ENCODE measurements at places on chromosomes 2 and 18.

- no peak for DNase-seq
Measured at GRCh38 chr2:145759228-145759915, 1239.5 kb upstream of the ZEB2 start.

GRCh38 chr18:74454279-74454751, 2.8 kb downstream of the DIPK1C start:
- DNase-seq, result no peak

GRCh38 chr2:147999126-147999525, 21.4 kb downstream of the ORC4 start:
- DNase-seq, result no peak

DNA sequence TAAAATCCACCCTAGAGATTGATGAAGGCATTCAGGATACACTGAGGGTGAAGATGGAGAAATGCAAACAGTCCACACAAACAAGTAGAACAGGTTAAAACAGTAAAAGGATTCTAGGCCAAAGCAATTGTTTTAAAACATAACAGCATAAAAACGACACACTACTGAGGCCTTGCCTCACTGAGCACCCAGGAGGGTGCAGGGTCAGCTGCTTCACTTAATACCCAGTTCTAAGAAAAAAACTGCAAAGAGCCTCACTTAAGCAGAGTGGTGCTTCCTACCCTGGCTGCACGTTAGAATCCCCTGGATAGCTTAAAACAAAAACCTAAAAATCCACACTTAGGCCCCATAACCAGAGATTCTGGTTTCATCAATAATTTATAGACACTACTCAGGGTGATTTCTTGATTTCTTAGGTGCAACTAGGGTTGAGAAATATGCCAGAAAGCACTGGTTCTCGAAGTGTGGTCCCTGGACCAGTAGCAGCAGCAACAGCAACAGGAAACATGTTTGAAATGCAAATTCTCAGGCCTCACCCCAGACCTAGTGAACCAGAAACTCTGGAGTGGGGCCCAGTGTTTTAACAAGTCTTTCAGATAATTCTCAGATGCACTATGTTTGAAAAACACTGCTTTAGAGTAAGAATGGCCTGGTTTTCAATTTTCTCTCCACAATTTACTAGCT, 279.1 kb downstream of the ZEB2 start:
- no peak for DNase-seq

DNA sequence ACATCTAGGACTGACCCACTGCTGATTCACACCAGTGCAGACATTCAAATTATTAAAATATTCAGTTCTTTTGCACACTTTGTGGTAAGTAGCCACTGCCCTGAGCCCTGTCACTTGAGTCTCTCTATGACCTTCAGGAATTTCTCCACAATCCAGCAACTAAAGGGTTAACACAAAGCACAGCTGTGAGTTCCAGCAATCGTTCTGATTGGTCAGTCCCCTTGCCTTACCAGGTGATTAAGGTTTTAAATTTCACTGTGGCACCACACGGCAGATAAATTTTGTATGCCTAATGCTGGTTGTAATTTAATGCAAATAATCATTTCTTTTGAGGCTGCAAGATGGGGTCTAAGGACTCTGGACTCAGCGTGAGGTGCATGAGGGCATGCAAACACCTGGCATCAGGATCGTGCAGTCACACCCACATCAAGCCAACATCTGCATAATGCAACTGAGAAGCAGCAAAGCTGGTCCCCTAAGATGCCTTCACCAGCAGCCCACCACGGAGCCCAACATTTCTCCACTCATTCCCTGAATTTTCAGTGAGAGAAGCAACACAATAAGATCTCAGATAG, 36.6 kb downstream of the SLC14A1 start:
- DNase-seq, result no peak

- DNase-seq, result no peak
Measured at GRCh38 chr2:47521666-47522285, 118.8 kb downstream of the MSH2 start.

GRCh38 chr2:201260302-201260800, at the start of gene CASP8:
Gene CASP8 (plus strand): TSS chr2:201260536. CDS start chr2:201266487, 5,951 bp downstream.
- DNase-seq, result no peak

GRCh38 chr18:68056936-68057335, 540.4 kb upstream of the DSEL start:
- DNase-seq, result no peak

GRCh38 chr2:42339191-42339912, 21.7 kb downstream of the COX7A2L start:
- no peak for DNase-seq

DNA sequence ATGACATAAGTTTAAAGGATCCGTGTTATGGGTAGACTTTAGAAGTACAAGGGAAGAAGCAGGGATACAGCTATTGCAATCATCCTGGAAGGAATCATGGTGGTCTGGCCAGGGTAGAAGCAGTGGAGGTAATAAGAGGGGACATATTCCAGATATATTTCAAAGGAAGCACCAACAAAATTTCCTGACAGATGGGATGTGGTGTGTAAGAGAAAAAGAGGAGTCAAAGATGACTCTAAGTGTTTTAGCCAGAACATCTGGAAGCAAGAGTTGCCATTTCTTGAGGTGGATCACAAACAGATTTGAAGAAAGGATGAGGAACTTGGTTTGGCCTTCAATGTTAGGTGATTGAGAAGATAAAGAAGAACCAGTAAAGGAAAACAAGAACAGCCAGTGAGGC, 133.1 kb upstream of the CTAGE1 start:
- DNase-seq, result no peak

DNA sequence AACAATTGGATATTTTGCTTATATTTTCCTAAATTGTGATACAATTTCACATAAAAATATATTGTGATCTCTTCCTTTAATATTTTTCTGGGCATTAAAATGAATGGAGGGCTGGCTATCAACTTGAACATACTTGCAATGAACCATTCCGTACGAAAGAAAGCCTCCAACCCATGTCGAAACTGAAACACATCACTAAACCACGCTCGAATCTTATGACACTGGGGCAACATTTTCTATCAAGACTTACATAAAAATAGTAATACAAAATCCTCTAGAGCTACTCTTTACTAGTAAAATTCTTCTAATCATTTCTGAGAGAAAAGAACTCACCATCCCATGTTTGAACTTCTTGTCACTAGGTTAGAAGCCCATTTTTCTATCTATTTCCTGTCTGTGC, 132.8 kb upstream of the DOK6 start:
- no peak for DNase-seq

All from stimulated activated CD4-positive, alpha-beta T cell treated with anti-CD3 and anti-CD28 coated beads, Interleukin-1b, Interleukin-23, amount 100 ng/mL, for 1 hour (primary cell).